ENCODE measurements at places on chromosomes 2 and 18.

DNA sequence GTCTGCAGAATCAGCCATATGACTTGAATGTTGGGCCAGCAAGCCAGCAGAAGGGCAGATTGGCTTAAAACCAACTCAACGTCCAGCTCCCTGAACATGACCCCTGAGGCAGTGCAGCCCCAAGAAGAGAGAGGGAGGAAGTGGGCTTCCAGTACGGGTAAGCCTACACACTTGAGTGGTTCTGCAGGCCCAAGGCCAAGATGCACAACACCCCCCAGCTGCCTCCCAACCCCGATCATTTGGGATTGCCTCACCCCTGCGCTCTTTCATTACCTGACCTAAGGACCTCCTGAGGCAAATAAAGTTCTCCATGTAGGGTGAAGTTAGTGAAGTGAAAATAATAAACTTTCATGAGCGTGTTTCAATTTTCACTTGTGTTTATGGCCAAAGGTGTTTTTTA, 536.0 kb downstream of the TNS1 start:
- no peak for DNase-seq

DNA sequence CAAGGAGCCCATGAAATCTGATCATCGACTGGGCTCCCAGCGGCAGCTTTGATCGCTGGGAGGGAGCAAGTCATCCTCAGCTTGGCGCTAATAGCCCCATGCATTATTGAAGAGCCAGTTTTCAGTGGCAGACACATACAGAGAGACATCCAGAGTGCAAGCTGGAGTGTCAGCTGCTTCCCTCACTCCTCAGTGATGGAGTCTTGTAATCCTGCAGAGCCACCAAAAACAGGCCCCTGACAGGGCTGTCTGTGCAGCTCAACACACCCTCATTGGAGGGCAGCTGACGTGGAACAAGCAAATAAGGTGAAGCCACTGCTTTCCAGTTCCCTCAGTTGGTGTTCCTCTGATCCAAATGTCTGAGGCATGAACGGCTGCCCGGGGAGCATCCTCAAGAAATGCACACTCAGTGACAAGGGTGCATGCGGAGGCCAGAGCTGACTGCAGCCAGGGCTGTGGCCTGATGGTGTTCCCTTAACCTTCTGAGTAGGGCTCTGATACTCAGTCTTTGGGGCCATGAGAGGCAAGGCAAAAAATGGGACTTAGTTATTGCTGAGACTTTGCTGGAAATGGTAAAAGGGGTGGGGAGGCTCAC, 97.4 kb downstream of the RHOB start:
- no peak for DNase-seq

- DNase-seq, result no peak
Measured at GRCh38 chr2:190981733-190982132, 32.2 kb downstream of the STAT1 start.

DNA sequence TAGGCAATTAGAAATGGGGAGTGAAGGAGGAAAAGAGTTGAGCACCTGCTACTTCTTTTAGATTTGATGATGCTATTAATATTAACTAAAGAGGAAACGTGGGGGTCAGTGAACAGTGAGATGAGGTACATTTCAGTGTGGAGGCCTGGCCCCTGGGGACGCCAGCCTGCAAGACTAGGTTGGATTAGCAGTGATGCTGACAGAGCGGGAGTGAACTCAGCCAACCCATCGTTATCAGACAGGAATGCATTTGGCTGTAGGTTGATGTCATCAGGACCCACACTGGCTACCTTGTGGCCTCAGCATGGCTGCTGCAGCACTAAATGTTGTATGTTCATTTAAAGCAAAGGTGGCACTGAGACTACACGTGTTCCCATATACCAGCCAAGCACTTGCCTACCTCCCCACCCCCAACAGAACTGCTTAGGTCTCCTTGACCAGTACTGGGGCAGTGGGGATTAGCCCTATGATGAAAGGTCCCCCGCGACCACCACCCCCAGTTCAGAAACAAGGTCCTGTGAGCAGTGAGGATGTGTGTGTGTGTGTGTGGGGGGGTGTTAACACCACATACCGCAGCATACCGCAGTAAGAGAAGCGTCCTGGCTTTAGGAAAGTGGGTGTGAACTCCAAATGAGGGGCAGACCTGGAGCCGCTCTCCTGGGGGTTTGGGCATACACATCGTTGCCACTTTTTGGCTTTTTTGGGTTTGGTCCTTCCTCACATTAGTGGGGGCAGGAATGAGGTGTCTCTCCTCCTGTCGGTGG, 26.0 kb downstream of the DGKD start:
- no peak for DNase-seq

DNA sequence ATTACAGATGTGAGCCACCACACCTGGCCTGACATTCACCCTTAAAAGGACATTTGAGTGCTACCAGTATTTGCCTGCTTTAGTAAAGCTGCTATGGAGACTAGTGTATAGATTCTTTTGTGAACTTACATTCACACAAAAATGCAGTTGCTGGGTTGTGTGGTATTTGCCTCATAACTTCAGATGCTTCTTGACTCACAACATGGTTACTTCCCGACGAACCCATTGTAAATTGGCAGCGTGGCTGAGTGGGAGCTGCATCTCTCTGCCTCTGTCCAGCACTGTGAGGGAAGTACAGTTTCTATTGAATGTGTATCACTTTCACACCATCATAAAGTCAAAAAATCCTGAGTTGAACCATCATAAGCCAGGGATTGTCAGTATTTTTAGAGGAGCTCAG, 56.9 kb downstream of the RRM2 start:
- DNase-seq, result no peak

GRCh38 chr2:37326285-37326684, 1.7 kb upstream of the PRKD3 start:
- DNase-seq, result no peak

DNA sequence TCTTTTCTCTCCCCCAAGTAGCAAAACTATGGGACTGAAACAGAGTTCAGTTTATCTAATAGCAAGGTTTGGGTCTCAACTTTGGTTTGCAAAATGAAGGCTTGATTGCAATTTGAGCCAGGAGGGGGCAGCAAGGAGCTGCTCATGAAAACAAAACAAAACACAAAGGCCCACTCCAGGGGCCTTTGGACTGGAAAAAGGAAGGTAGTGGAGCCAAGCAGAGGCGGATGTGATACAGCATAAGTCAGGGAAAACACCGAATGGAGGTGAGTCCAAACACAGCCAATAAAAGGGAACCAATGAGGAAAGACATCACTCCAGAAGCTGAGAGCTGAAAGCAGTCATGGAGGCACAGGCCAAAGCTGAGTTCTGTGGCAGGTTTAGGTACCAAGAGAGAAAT, 799.7 kb upstream of the ACVR2A start:
- no peak for DNase-seq

DNA sequence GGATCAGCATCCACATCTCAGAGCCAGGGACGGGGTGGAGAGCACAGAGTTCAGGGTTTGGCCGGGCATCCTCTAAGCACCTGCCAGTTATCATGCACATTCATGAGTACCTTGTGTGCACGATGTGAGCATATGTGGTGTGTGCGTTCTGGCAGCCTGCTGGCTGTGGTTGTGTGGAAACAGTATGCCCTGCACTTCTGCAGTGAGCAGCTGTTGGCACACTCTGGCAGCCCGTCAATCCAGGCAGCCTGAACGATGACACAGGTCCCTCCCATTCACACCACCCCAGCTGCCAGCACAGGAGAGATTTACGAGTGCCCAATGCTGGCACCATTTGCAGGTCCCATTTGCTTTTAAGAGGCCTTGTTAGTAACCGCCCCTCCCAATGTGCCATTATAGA, 74.2 kb downstream of the CD8B2 start:
- DNase-seq, result no peak

GRCh38 chr2:206981739-206982340, 42.5 kb downstream of the CPO start:
- no peak for DNase-seq

- DNase-seq, result no peak
Measured at GRCh38 chr18:269480-270095, 1.7 kb upstream of the THOC1 start.

GRCh38 chr2:145018502-145018901, 498.6 kb upstream of the ZEB2 start:
- no peak for DNase-seq

DNA sequence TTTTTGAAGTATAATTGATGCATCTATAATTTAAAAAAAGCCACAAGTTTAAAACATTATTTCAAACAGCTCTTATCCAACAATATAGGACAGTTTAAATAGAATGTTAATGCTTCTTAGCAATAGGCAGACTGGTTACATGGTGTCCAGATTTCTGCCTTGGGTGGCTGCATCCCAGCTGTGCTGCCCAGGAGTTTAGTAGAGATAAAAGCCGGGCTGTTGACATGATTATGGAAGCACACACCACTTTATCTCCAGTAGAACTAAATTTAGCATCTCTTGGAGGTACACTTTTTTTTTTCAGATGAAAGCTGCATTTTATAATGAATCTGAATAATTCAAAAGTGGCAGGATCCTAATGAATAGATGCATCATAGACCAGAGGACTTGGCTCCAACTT, 309.7 kb downstream of the PLCL1 start:
- no peak for DNase-seq

DNA sequence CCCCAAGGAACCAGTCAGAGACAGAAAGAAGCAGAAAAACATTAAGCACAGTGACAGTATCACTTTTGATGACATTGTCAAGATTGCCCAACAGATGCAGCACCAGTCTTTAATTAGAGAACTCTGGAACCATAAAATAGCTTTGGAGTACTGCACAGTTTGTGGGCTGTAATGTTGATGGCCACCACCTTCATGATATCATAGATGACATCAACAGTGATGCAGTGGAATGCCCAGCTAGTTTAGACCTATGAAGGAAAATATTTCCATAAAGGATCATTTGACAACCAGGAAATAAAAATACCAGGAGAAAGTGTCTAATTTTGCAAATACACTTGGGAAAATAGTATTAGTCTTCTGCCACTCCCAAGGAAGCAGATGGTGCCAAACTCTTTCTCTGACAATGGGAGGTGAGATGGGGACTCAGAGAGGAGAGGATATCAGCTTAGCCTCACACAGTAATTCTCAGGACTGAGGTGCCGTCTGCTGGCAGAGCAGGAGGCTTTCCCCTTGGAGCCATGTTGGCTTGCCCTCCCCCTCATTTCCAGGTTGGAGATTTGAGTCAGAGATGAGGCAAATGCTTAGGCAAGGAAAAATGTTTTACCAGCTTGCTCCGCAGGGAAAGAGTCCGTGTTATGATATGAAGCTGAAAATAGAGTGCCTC, 107.5 kb upstream of the CELF4 start:
- no peak for DNase-seq

DNA sequence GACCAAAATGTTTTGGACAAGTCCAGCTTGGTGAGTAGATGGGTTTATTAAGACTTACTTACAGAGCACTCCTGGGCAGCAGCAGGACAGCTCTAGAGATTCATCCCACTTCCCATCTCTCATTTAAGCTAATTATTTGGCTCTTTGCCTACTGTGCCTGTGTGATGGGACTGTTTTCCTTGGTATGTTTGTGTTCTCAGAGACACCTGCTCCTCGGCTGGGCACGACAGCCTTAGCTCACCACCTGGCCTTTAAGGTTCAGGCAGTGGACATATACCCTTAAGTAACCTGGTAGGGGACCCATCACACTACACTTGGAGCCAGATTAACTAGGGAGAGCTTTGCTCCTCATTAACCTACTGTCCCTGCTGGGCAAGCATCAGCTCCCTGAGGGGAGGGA, 41.7 kb upstream of the EFEMP1 start:
- no peak for DNase-seq

- no peak for DNase-seq
Measured at GRCh38 chr2:146351689-146352088, 1493.1 kb upstream of the ACVR2A start.

DNA sequence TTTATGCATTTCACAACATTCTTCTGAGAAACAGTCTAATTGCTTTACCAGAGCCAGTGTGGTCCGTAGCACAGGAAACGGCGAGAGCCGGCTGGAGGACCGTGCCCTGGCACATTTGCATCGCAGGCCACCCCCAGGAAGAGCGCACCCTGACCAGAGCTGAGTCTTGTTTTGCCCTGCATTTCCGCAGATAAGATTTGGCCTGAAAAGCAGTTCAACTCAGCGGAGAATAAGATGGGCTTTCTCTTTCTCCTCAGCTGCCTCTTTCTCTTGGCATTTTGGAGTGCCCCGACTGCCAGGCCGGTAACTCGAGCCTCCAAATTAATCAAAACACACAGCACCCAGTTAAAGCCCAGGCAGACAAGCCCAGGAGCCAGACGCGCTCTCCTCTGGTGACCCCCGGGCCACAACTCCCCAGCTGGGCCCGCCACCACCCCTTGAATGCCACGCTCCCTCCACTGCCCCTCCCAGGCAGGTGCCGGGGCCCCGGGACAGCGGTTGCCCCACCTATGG, 464 bp downstream of the COL4A4 start:
- no peak for DNase-seq

DNA sequence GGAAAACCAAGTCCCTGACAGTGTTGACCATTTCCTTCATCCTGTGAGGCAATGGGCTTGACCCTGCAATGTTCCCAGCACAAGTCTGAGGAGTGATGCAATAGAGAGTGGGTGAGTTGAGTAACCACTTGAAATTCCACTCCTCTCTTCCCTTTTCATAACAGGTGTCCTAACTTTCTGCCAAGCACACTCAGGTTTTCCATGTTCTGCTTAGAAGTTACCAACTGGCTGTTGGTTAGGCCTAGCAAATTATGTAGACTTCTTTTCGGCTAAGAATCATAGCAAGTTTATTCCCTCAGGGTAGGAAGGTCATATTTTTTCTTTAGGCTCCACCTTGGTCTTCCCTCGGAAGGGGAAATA, 11.5 kb downstream of the GNLY start:
- DNase-seq, result no peak

- no peak for DNase-seq
Measured at GRCh38 chr18:70028734-70029133, 81.1 kb upstream of the CD226 start.

DNA sequence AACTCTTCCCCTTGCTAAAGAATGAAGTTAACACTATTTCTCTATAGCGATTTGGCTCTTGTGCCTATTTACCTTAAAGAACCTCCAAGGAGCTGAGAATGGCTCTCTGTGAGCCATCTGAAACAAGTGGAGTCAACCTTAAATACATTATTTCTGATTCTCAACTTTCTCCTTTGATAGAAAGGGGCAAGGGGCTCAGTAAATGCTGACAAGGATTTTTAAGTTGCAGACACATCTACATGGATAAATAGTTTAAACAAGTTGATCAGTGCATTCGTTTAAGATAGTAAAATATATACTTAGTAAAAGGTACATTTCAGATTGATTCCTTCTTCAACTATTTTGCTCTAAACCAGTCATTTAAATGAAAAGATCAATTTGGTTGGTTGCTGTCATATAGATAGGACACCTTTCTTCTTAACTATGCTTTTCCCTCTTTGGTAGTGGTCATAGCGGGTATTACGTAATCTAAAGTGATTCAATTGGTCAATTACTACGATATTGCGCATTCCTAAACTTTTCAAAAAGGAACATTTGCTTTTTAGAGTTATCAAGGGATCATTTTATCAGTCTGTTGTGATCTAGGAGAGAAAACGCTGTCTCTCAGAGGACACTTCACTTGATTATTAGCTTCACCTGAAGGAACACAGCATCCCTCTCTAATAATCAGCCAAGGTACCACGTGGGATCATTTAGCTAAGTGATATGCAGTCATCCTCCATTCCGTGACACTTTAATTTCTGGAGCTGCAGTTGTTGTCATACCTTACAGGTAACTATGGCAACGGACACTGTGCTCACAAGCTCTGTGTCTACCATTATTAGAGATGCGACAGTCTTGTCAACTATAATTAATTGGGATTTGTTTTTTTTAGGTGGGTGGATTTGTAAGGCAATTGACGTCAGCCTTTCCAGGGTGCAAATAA, 50.9 kb upstream of the KCNE4 start:
- DNase-seq, result no peak

GRCh38 chr2:23350041-23350791, 34.8 kb upstream of the KLHL29 start:
- DNase-seq, result no peak

- no peak for DNase-seq
Measured at GRCh38 chr2:240520130-240520973, 37.4 kb downstream of the ANKMY1 start.

Data from stimulated activated CD8-positive, alpha-beta memory T cell treated with anti-CD3 and anti-CD28 coated beads, Interleukin-12 subunit alpha, Interleukin-12 subunit beta, amount 100 ng/mL, for 1 hour (primary cell).